ENCODE measurements at places on chromosomes 6 and 20.

DNA sequence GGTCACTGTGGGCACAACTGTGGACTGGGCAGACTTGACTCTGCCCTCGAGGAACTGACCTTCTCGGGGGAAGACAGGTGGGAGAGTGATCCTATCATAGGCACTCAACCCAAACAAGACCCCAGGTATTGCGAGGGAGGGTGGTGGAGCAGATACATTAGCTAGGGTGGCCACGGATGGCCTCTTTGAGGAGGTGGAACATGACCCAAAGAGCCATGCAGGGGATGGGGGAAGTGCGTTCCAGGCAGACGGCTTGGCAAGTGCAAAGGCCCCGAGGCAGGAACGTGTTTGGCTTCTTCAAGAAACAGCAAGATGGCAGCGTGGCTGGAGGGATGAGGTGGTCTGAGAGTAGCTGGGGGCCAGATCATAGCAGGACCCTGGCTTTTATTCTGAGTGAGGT is 167.6 kb downstream of the NFATC2 start:
- DNase-seq: no peak

DNA sequence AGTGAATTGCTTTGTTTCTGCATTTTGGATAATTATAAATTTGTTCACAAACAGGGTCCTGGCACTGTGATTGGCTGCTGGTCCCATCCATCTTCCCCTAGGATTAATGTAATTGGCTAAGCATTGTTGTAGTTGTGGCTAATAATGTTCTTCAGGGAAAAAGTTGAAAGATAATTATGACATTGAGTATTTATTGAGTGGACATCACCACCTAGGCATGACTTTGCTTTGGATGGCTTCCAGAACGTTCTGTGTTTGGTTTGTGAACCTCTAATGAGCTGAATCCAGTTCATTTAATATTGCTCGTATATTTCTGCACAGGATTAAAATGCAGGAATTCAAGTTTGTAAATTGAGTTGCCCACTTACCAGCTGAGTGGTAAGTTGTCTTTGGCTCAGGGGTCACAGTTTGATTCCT is 55.1 kb downstream of the ARID1B start:
- peak; percentile 42 for DNase-seq

DNA sequence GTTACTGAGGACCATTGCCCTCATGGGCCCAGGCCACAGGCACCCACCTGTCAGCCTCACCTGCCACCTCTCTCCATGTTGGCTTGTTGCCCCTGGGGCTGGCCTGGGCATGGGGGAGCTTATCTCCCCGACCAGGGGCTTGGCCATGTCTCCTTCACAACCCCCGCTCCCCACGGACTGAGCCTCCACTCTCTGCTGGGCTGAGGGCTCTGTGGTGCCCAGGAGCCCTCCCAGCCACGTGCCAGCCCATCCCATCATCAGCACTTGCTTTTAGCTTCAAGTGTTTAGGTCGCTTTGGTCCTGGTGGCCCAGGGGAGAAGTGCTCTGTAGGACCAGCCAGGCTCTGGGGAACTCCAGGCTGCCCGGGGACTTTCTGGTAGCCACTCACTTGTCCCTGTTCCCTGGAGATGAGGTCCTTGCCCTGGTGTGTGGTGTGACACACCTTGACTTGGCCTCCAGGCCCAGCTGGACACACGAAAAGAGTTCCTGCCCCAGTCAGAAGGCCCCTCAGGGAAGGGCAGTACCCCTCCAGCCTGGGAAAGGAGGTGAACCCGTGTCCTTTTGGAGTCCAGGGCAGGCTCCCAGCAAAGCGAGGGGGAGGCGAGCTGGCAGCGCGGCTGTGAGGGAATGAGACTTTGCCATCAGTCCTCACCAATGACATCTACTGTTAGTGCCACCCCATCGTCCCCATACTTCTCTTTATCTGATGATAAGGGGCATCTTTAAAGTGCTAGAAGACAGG is 352.6 kb downstream of the ZFAND3 start:
- DNase-seq: no peak

- no peak for DNase-seq
Measured at GRCh38 chr20:25301357-25301920, 53.6 kb downstream of the PYGB start.

DNA sequence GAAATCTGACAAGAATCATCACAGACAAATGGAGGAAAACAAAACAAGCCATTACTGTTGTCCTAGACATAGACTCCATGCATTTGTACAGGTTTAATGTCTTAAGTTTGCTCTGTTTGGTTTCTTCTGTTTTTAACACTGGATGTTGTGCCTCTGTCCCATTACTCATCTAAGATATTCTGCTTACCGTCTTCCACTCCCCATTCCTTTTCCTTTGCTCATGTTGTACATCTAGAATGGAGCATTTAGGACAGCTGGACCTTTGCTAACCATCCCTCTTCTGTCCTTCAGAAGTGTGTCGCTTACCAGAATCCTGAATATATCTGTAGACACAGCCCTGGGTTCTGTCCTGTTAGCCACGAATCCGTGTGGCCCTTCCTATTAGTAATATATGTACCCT is 35.2 kb downstream of the RAB22A start:
- DNase-seq: peak; percentile 61

GRCh38 chr6:168332020-168332419 is 12.4 kb upstream of the DACT2 start:
- DNase-seq: no peak

GRCh38 chr20:3218307-3218988 is 9.2 kb downstream of the ITPA start:
- peak; percentile 36 for DNase-seq

GRCh38 chr6:95133578-95133977 is 443.8 kb upstream of the MANEA start:
- no peak for DNase-seq

DNA sequence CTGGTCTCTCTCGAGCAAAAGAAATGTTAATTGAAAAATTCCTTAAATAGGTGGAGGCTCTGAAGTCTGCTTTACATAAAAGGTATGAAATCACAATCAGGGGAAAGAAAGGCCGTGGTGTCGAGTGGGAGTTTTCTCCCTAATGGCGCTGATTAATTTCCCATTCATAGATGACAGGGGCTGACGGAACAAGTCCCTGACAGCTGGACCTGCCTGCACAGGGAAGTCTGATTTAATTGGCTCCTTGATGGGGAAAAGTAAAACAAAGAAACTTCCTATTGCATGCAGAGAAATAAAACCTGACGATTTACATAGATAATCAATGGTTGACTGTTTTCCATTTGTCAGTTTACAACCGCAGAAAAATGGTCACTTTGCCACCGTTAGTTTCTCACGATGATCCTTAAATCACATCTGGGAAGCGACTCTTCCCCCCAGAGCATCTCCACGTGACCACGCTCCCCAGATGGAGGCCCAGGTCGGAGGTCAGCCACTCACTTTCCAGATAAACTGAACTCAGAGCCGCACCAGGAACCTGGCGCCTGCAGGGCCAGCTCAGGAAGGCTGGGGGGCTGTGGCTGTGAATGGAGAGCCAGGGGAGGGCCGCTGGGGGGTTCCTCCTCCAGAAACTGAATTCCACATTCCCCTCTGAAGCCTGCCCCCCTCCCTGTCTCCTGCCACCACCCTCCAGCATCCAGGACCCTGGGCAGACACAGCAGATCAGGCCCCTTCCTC is 55.3 kb downstream of the DLL1 start:
- no peak for DNase-seq

DNA sequence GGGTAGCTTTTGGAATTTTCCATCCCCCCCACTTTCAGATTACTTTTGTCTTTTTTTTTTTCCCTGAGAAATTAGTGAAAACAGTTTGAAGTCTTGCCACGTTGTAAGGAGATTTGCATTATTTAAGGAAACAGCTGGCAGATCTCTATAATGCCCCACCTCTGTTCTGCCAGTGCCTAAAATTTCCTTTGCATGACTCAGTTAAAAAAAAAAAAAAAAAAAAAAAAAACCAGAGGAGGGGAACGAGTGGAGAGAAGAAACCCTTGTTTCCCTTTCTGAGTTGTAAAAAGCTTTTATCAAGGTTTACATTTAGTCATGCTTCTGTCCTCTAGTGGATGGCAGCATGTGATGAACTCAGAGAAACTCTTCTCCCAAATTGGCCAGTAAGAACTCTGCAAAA is 33.5 kb downstream of the CARMIL1 start:
- peak; percentile 72 for DNase-seq

GRCh38 chr20:16216914-16217230 is 356.4 kb downstream of the KIF16B start:
- no peak for DNase-seq

DNA sequence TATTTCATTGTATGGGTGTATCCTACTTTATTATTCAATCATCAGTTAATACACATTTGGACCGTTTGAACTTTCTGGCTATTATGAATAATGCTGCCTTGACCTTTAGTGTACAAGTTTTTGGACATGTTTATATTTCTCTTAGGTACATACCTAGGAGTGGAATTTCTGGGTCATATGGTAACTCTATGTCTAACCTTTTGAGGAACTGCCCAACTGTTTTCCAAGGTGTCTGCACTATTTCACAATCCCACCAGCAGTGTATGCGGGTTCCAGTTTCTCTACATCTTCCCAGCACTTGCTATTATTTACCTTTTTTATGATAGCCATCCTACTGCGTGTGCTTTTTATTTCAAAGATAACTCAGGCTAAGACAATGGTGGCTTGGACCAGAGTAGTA is 14.3 kb upstream of the SLC13A3 start:
- no peak for DNase-seq

Data from EL (cell line).